ENCODE measurements at places on chromosomes 12 and 14.

GRCh38 chr12:131264635-131265034 lies 310.9 kb downstream of the ADGRD1 start:
- no peak for DNase-seq

DNA sequence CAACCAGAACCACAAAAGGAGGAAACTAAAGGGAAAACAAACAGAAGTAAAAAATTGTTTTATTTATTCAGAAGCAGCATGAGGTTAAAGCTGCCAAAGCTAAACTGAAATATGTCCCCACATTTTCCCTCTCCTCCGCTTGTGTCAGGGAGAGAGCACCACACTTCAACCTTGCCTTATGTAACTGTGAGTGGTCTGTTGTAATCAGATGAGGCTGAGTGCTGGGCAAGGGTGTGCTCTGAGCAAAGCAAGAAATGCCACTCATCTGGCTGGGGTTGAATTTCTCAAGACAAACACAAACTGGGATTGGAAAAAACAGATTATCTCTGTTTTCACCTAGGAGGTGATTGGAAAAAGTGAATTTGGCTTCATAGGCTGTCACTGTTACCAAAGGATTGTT lies 12.2 kb downstream of the CAPZA3 start:
- no peak for DNase-seq

GRCh38 chr12:106924268-106924861 lies 31.3 kb upstream of the TMEM263 start:
- no peak for DNase-seq

- no peak for DNase-seq
Measured at GRCh38 chr12:55830601-55831446, 1.4 kb upstream of the DNAJC14 start.

- no peak for DNase-seq
Measured at GRCh38 chr14:42855085-42855484, 1248.4 kb downstream of the LRFN5 start.

- no peak for DNase-seq
Measured at GRCh38 chr12:24797901-24798300, 151.0 kb downstream of the BCAT1 start.

DNA sequence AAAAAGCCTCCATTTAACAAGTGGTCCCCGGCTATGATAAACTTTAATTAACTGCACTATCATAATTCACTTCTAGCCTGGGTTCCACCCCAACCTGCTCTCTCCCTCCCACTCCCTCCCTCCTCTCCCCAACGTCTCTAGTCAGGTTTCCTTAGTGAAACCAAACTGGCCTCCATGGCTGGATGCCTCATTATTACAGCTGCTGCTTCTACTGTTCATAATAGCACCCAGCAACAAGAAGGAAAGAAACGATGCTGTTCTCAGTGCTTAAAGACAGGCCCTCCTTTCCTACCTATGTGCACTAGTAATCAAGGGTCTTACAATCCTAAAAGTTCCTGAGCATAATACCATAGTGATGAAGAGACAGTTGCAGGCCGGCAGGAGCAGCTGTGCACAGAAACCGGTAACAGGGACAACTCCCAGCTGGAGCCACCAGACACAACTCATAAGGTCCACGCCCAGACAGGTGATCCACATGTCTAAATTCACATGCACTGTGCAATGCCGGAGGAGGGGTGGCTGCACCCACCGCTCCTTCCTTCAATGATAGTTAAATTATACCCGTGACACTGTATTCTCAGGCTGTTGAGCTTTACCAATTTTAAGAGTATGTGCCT lies 6.2 kb downstream of the IRF2BPL start:
- DNase-seq = no peak

DNA sequence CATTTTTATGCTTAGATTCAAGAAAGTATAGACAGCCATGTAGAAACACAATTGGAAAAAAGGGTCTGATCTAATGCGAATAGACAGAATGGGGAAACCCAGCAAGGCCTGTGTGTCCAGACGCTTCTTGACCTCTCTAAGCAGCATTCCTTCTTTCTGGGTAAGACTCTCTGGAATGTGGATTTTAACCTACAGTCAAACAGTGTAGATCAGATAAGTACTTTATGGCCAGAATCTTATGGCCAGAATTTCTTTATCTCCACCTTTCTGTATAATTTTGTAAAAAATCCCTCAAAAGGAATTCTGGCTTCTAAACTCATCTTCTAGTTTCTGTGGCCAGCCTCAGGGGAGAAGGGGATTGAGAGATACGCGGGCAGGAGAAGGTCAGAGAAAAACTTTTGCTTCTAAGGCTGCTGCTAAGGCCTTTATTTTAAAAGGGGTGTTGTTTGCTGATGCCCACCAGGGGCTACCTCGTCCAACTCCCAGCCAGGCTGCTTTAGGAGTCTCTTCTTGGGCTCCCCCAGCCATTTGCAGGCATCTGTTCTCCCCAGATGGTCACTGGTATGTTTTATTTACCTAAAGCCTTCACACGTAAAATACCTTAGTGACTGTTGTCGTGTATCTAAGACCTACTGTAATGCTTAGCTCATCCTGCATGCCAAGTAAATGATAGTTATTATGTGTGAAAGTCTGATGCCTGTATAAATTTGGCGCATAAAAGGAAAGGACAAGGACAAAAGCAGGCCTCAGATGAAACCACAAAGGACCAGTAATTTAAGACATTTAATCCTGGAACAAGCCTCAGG lies 68.4 kb downstream of the ANO6 start:
- DNase-seq = peak; percentile 72

- DNase-seq = no peak
Measured at GRCh38 chr14:55356913-55357312, 54.7 kb downstream of the ATG14 start.

DNA sequence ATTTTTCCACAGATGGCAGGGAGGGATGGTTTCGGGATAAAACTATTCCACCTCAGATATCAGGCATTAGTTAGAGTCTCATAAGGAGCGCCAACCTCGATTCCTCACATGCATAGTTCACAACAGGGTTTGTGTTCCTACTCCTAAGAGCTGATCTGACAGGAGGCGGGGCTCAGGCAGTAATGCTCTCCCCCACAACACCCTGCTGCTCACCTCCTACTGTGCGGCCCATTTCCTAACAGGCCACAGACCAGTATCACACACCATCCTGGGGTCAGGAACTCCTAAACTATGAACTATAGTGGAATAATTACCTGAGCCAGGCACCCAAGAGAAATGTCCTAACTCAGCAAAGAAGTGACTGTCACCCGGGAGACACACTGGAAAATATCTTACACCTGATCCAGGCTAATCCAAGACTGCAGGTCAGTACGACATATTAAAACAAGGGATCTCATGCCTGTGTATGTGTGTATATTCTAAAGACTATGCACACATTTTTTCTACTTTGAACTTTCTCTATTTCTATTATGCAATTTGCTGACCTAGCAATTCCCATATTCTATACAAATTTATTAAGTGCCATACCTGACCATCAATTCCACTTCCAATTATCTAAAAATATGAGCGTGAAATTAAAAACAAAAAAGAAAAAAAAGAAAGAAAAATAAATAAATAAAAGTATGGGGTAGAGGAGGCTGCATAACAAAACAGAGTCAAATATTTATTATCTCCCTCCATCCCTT lies 4.7 kb downstream of the NAA25 start:
- no peak for DNase-seq

GRCh38 chr12:25591144-25591543 lies 38.1 kb upstream of the LMNTD1 start:
- DNase-seq = no peak

GRCh38 chr12:104334581-104334980 lies 31.0 kb downstream of the EID3 start:
- DNase-seq = no peak

DNA sequence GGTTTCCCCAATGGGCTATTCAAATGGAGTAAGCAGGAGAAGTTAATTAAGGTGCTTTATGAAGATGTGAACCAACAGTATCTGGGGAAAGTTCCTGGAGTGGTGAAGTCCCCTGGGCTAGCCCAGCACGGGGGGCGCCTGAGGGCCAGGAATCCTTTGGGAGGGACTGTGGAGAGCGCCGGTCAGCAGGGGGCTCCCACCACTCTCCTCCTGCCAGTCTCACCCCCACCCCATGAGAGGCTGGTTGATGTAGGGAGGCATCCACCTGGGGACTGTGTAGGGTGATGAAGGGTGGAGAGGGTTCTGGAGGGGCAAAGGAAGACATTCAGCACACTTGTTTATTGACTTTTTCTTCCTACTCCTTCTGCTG lies 4.4 kb downstream of the CEBPE start:
- DNase-seq = no peak

DNA sequence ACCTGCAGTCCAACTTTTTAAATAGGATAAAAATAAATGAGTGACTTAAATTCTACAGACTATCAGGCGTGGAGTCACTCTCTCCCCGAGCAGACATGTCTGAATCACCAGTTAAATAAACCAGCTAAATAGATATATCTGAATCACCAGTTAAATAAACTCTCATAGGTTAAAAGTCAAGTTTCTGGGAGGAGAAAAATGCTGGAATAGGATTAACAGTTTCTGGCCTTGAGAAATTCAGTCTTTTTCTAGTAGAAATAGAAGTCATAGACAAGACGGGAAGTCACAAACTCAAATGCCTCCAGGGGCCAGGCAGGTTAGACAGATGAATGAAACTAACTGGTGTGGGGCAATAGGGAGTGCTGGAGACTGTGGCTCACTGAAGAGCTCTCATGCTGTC lies 258.6 kb upstream of the TMEM132C start:
- no peak for DNase-seq

- DNase-seq = no peak
Measured at GRCh38 chr14:61486930-61487495, 165.6 kb downstream of the PRKCH start.

DNA sequence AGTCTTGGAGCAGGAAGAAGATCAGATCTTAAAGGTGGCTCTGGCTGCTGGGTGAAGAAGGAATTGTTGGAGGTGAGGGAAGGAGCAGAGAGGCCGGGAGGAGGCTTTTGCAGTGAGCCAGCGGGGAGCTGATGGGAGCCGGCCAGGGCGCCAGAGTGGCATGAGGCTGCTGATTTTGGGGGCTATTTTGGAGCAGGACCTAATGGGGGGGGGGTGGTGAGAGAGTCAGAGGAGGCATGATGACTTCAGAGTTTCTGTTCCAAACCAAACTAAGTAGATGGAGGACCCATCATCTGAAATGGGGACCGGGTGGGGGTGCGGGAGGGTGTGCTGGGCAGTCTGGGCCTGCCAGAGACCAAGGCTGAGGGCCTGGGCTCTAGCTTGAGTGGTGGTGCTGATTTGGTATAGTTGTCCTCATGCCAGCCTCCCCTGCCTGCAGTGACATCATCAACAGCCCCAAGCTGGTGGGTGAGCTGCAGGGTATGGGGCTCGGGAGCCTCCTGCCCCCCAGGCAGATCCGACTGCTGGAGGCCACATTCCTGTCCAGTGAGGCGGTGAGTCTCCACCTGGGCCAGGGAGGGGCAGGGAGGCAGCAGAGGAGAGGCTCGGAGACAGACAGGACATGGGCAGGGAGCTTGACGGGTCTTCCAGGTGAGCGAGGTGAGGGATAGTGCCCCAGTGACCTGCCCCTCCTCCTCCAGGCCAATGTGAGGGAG lies 6.2 kb downstream of the TNFAIP2 start:
- no peak for DNase-seq

DNA sequence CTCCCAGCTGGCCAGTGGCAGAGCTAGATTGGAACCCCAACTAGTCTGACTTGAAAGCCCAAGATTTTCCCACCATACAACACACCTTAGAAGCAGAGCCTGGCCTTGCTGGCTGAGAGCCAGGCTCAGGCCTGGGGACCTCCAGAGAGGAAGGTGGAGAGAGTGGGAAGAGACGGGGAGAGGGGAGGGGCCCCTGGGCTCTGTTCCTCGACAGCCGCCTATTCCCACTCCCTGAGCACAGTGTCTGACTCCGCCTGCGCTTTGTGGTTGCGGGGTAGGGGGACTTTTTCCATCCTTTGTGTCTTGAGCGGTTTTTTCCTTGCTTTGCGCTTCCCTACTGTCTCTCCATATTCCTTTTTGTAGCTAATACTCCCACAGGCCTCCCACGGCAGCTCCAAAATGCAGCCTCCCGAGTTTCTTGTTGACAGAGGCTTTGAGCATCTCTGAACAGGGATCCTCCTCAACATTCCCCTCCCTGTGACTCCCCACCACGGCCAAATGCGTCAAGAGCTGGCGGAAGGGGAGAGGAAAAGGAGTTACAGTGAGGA lies 4.0 kb upstream of the KCNH3 start:
- DNase-seq = no peak

- peak; percentile 70 for DNase-seq
Measured at GRCh38 chr14:60980811-60981632, at the start of the genes SLC38A6 and TRMT5. Gene SLC38A6 (plus strand): TSS chr14:60981245. CDS start chr14:60981278, 33 bp downstream. Gene TRMT5 (minus strand): TSS chr14:60981079. CDS start chr14:60980973, 106 bp downstream.
